Endothelial cell of umbilical vein (primary cell): ENCODE measurements at places on chromosomes 4 and X.

DNA sequence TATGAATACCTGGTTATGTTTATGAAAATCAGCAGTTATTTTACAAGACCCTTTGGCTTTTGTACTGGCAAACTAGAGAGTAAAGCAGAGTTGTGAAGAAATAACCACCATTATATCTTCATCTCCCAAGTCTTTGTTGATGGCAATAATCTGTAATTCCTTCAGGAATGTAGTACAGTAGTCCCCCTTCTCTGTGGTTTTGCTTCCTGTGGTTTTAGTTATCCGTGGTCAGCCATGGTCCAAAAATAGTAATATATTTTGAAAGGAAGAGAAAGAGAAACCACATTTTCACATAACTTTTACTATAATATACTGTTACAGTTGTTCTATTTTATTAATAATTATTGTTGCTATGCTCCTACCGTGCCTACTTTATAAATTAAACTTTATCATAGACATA, 27.8 kb downstream of the BANK1 start:
- DNase-seq, result no peak

DNA sequence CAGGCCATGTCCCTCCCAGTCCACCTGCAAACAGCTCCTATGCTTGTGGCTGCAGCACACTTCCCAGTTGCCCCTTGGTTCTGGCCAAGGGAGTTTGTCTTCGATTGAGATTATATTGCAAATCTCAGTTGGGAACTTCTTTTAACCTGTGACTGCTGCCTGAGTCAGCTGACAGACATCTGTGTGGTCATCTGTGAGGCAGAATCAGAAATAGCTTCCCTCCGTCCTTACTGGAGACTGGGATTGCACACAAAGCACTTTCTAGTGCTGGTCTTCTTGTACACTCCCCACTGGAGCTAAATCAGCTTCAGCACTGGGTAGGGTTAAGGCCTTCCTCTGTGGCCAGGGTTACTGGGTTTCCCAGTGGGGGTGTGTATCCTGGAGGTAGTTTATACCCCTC, 34.3 kb downstream of the ZNF330 start:
- no peak for DNase-seq

- no peak for DNase-seq
Observed at GRCh38 chr4:3290889-3291321, 1.9 kb upstream of the RGS12 start.

DNA sequence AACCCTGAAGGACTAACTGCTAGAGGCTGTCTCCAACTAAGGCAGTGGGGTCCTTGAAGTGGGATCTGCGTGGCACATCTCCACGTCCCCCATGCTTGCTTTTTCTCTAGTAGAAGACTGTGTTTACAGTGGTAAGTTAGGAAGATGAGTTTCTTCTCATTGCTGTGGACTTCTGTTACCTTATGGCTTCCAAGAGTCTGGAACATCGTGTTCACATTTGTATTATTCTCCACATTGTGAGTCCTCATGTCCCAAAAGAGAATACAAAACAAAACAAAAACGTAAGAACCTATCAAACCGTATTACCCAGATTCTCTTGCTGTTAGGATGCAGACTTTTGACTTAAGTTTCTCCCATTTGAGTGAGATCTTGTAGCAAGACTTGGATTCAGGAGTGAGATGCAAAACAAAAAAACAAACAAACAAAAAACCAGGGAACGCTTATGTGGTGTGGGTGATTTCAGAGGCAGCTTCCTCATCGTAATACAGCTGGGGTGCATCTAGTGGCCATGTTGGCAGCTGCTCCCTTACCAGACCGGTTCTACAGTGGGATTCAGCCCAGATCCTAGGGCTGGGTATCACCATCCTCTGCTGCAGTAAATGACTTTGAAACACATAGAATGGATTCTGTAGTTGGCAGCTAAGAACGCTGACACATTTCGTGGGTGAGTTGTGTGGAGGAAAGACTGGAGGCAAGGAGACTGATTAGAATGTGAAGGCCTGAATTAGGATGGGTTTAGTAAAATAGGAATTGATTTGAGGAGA, 41.3 kb downstream of the TMEM131L start:
- DNase-seq, result no peak

DNA sequence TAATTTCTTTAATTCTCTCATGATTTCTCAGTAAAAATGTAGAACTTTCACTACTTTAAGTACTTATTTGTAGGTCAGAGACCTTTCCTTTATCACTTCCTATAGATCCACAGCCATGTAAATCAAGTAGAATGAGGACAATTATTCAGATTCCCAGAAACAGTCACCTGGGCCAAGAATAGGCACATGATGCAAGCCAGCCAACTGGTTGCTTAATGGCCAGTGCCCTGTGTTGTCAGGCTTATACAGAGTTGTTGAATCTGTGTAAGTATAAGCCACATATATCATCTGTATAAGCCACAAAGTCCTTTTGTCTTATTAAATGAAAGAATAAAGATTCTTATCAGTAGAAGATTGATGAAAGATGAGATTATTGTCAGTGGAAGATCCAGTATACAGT, 5.2 kb downstream of the BANK1 start:
- DNase-seq, result no peak
